ENCODE measurements at places on chromosomes 11 and 22. TPM values are rescaled to one million over a fixed set of nuclear protein-coding genes. Genes with fewer than 3 reads are reported as not detected.

DNA sequence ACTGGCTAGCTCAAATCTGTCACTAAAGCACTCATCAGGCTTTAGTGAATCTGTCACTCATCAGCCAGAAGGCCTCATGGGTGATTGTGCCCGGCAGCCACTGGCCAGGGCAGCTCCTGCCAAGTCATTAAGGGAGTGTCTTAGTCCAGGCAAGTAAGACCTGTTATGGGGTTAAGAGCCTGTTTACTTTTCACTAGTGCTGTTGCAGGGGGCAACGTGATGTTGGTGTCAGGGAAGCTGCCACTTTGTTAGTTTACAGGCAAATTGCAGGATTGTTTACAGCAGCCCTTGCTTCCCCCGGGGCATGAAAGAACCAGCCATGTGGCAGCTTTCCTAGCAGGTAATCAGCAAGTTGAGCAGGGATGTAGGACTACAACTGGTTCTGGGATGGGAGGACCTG is 155.6 kb upstream of the NCAM1 start:
- DNase-seq, result no peak

AIFM3 gene
- 0.12 TPM for total RNA-seq

DNA sequence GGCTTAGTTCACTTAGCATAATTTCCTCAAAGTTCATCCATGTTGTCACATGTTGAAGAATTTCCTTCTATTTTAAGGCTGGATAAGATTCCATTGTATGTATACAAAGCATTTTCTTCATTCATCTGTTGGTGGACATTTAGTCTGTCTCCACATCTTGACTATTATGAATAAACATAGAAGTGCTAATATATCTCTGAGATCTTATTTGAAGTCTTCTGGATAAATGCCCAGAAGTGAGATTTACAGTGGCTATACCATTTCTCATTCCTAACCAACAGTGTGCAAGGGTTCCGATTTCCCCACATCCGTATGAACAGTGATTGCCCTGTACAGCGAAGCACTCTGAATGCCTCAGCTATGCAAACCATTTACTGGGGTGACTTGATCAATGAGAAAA is 6.6 kb upstream of the ZFTA start:
- DNase-seq, result no peak

DNA sequence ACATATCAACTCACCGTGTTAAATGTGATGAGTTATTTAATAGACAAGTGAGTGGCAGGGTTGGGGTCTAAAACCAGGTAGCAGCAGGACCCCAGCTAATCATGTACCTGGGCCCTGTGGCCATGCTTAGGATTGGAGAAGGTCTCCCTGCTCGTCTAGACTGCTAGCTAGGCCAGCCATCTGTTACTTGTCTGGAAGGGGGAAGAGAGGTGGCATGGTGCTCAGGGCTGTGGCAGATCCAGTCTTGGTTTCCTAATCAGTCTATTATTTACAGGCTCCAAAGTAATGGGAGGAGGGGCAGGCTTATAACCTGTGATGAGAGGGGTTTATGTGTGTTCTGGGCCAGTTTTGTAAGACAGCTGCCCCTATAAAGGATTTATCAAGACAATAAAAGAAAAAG is 105.9 kb downstream of the NTM start:
- no peak for DNase-seq

- DNase-seq, result no peak
Observed at GRCh38 chr11:6476571-6476970, 2.8 kb upstream of the TRIM3 start.

DNA sequence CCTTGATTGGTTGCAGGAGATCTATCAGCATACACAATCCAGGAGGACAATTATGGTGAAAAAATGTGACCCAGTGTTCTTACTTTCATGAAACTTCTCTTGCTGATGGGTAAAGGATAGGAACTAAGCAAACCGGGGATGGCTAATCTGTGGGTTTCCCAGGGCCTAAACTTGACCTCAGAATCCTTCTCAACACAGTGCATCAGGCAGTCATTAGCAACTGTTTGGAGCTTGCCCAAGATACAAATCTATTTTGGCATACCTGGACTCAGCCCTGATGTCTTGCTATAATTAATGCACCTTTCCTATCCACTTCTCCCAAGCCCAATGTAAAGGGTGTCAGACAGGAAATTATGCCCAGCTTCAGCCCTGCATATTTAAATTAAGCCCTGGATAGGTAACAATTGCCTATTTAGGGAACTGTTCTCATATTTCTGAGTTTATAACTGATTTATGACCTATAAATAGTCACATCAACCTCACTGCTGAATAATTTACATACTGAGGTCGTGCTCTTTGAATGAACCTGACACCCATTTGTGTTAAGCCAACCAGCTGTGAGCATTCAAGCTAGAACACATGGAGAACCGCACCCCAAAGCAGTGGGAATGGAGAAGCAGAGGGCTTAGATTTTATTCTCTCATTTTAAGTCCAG is 9.2 kb upstream of the PHF21A start:
- no peak for DNase-seq

DNA sequence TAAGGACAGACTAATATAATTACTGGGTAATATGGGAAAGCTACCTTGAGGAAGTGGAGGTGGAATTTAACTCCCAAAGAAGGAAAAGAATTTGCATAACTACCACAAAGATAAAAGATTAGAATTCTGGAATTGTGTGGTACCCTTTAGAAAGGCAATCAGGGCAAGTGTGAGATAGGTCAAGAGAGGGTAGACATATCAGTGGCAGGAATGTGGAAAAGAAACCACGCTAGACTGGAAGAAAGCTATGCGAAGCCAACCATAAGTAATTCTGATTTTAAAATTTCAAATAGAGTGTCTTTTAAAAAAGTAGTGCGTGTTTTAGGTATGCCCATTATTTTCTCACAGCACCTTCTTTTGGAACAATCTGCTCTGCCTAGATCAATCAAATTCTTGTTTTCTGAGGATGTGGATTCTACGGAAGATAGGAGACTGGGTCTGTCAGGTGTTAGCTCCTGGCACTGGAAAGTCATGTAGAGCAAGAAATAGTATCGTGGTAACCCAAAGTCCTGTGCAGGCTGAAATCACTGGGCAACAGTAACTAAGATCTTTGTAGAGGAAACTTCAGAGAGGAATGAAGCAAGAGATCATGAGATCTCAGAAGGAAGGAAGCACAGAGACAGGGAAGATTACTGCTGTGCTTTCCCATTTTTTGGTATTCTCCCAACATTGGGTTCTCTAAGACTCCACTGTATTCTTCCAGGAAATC is 111.3 kb upstream of the MTMR2 start:
- no peak for DNase-seq

DNA sequence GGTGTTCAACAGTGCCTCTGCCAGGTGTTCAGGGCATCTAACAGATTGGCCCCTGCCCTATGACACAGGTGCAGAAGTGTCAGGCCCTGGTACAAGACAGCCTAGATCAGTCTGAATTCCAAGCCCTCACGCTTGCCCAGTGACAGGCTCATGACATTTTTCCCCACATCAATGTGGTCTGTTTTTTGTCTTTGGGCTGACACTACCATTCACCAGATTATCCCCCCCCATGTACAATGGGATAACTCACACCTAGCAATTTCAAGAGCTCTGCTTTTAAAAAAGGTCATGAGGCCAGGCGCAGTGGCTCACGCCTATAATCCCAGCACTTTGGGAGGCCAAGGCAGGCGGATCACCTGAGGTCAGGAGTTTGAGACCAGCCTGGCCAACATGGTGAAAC is 155.5 kb upstream of the PITPNB start:
- no peak for DNase-seq

GRCh38 chr11:68632802-68633201 is 51.5 kb upstream of the GAL start:
- no peak for DNase-seq

GPR83 gene
- total RNA-seq, result 0.11 TPM

C1QTNF5 gene
- not detected for total RNA-seq
